Left colon (tissue), 2 donors: ENCODE measurements at places on chromosomes 4 and X. TPM values are rescaled to one million over a fixed set of nuclear protein-coding genes. Genes with fewer than 3 reads are reported as not detected.

- no peak for DNase-seq
These were observed 17.6 kb upstream of the WFS1 start for GRCh38 chr4:6252051-6252450.

GRCh38 chr4:114263233-114263632 lies 283.8 kb upstream of the ARSJ start:
- no peak for DNase-seq

- no peak for DNase-seq
These were observed 110.7 kb downstream of the ARAP2 start for GRCh38 chr4:36133658-36134057.

- DNase-seq = no peak
These were observed 88.4 kb downstream of the AFF2 start for GRCh38 chrX:148588649-148589310.

DNA sequence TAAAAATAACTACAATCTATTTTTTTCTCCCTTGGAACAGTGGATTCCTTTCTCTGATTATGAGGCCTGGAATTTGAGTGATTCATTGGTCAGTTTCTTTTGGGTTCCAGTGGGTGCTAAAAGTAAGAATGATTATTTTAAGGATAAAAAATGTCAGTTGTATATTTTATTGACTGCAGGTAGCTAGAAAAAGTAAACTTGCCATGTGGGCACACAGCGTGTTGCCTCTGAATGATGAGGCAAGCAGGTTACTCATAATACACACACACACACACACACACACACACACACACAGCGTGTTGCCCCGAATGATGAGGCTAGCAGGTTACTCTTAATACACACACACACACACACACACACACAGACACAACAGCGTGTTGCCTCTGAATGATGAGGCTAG lies 13.8 kb downstream of the GALNT7 start:
- DNase-seq = no peak

GRCh38 chrX:13074297-13075262 lies 30.2 kb upstream of the FAM9C start:
- DNase-seq = no peak

DNA sequence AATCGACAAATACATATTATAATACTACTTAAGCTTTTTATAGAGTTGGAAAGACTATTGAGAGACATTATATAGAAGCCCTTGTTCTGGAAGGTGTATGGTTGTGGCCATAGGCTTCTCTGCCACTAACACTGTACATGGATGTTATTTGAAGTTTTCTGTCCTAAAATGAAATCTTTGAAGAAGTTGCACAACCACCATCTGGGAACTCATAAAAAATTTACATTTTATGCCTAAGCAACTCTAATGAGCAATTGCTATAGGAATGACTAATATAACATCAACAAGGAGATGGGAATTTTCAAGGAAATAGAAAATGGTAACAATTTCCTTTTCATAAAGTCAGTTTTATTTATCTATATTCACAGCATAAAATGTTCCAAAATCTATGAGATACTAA lies 7.4 kb downstream of the HTN1 start:
- no peak for DNase-seq

DNA sequence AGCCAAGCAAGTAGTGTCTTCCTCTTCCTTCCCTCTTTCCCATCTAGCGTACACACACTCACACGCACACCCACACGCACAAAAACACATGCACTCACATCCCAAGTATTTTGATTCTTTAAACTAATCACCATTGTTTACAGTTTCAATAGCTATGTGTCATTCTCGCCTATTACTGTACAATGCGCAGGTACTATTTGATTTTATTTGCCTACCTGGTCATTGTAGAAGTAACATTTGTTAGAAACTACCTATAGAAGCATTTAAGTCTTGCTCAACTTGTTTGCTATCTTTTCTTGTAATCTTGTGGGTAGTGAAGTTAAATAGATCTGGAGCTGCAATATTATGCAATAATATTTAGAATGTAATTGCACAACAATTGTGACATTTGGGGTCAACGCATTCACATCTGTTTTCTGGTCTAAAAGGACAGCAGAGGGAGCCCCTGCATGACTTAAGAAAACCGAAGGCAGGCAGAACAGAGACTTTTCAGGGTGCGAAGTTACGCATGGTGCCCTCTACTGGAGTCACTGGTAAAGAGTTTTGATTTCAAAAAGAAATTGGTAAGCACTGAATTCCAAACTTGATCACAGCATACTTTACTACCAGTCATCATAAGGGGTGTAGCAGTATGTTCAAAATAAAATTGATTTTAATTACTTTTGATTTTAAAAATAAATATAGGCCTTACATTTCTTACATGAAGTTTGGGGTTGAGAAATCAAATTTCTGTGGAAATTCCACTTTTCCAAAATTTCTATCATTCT lies 503.3 kb upstream of the FAM241A start:
- peak; percentile 41 for DNase-seq

- DNase-seq = no peak
These were observed 91.2 kb downstream of the RLIM start for GRCh38 chrX:74523224-74523623.

GRCh38 chr4:6620891-6621555 lies 19.5 kb upstream of the MRFAP1 start:
- no peak for DNase-seq

DNA sequence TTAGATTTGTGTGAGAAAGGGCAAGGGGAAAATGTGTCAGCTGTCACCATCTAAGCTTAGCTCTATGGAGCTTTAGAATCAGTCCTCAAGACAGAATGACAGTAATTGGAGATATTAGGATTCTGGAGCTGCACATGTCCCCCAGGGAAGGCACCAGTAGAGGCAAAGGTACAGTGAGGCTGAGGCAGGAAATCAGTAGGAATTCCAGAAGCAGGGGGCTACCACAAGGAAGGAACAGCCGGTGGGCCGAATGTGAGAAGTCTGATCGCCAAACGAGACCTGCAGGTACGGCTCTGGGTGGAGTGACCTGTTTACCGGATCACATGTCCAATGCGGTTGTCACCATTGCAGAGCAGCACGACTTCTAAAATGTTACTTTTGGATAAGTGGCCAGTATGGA lies 52.6 kb downstream of the RNF150 start:
- no peak for DNase-seq

- no peak for DNase-seq
These were observed 35.3 kb upstream of the SPRY1 start for GRCh38 chr4:123361195-123361861.

DNA sequence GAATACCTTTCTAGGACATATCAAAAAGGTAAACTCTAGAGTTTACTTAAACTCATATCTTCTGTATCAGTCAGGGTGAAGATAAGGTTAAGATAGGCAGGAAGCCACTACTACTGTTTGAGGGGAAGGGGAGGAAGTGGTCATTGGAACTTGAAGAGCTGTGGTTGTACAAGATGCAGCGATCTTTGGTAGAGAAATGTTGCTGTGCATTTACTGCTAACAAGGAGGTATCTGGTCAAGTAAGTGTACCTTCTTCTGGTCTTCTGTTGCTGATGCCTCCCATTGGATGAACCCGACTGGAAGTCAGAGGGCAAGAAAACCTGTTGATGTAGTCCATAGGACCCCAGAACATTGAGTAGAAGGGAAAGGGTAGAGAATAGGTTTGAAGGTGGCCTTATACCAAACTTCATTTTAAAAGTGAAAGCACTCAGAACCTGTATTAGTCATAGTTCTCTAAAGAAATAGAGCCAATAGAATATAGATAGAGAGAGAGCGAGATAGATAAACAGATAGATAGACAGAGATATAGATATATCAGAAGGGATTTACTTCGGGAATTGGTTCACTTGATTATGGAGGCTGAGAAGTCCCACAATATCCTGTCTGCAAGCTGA lies 47.9 kb upstream of the TSPAN5 start:
- DNase-seq = no peak

GRCh38 chrX:74249963-74250362 lies 54.0 kb upstream of the ZCCHC13 start:
- peak; percentile 7 for DNase-seq

- no peak for DNase-seq
These were observed 187.1 kb downstream of the UNC5C start for GRCh38 chr4:95361696-95361965.

DNA sequence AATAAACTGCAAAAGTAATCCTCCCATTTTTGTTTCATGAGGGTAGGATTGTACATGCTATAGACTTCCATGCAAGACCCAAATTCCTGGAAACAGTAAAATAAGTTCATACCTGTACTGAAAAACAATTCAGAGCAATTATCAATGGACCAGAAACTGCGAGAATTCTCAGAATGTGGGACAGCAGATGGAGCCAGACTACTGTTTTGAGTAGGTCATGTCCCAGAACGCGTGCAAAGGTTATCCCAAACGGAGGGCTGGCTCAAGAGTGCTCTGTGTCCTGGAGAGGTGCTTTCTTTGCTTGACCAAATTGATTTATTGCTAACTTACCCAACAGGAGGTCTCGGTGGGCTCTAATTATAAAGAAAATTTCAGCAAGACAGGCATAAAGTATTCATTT lies 1.7 kb upstream of the MAGEH1 start:
- DNase-seq = no peak

GRCh38 chrX:11097933-11098332 lies 13.2 kb upstream of the HCCS start:
- no peak for DNase-seq

DNA sequence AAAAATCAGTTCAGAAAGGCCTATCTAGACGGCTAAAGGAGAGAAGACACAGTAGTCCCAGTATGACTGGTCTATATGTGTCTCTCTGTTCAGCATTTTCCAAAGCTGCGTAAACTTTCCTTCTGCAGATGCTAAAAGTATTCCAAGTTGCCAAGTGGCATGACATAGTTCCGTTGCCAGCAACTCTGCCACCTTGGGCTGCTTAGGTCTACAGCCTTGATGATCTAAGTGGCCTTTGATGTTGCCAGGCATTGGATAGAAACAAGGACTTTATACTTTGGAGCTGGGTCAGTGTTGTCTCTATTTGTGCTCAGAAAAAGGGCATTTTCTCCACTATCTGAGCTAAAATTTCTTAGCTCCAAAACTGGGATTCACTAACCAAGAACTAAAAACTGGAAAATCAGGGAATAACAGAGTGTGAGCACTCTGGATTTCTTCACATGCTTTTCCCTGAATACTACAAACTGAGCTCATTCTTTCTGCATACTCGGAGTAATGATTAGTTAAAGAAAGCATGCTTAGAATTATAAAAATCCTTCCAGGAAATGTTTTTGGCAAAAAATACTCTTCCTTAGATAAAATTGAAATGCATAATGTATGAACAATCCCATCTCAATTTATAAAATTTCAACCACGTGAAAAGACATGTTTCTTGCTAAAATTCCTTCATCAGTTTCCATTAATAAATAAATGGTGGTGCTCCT lies 191.4 kb downstream of the ADAMTS3 start:
- DNase-seq = no peak

DNA sequence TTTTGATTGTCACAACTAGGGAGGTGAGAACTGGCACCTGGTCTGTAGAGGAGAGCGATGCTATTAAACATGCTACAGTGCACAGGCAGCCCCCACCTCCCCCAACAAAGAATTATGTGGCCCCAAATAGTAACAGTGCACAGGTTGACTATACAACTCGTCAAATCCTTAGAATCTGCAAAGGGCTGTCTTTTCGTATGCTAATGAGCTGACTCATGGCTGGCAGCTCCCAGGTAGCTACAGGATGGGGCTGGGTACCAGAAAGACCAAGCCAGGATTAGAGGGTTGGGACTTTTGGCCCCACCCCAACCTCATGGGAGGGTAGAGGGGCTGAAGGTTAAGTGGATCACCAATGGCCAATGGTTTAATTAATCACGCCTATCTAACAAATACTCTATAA lies 104.7 kb upstream of the SORBS2 start:
- no peak for DNase-seq

GRCh38 chr4:40734497-40734896 lies 15.3 kb upstream of the NSUN7 start:
- DNase-seq = no peak

DNA sequence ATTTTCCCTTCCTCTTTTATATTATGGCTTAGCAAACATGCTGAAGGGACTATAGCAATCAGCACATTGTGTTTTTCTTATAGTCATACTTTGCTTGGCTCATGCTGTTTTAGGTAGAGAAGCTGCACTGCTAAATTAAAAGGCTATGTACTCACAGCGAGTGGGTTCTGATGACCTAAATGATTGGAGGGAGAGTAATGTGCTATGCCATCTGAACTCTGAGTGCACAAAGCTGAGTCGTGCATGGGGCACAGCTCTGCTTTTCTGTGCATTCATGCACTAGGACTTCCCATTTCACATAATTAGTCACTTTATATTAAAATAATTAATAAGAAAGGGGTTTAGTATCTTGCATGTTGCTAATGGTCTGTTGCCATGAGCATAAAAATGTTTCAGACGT lies 132.7 kb upstream of the ADGRL3 start:
- DNase-seq = no peak

GRCh38 chr4:53619431-53619830 lies 28.1 kb upstream of the LNX1 start:
- DNase-seq = no peak

- no peak for DNase-seq
These were observed 89.9 kb upstream of the DHX15 start for GRCh38 chr4:24674279-24674678.

GRCh38 chrX:68992821-68993397 lies 164.1 kb downstream of the EFNB1 start:
- no peak for DNase-seq

DNA sequence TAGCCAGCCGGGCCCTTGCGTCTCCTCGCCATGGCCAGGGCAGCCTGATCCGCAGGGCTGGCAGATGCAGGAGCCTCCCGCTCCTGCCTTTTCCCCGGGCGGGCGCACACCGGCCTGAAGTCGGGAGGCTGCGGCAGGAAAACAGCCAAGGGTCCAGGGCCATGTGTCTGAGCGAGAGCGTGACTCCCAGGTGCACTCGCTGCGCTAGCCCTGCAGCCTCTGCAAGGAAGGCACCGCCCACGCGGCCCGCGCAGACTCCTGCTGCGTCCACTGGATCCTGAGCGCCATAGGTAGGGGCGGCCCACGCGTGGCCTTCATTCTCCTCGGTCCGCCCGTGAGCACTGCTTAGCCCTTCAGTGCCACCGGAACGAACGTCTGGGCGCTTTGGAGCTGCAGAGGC lies 379.9 kb downstream of the TRAM1L1 start:
- DNase-seq = no peak

GRCh38 chr4:38058151-38058550 lies 98.0 kb downstream of the PTTG2 start:
- DNase-seq = no peak

DUSP9 gene
- total RNA-seq = not detected

SYN1 gene
- total RNA-seq = 0.73 TPM

ZNF81 gene
- total RNA-seq = 11.8 TPM

LINC00632 gene
- total RNA-seq = 72.8 TPM

SHROOM4 gene
- 3.2 TPM for total RNA-seq

WAS gene
- total RNA-seq = 6.6 TPM

PTPN13 gene
- total RNA-seq = 4.3 TPM

XKRX gene
- total RNA-seq = 2.1 TPM

NOX1 gene
- total RNA-seq = 94.9 TPM

FAM9C gene
- 0.09 TPM for total RNA-seq

NLRP2B gene
- total RNA-seq = not detected

ADH6 gene
- total RNA-seq = 14.3 TPM

GASK1B gene
- total RNA-seq = 7.8 TPM

SPATA4 gene
- not detected for total RNA-seq

LPAR4 gene
- 0.27 TPM for total RNA-seq

NDST4 gene
- total RNA-seq = 0.17 TPM

UGT2B15 gene
- 42.9 TPM for total RNA-seq

LDB2 gene
- 6.9 TPM for total RNA-seq
